ENCODE measurements at places on chromosomes 16 and 17. TPM values are rescaled to one million over a fixed set of nuclear protein-coding genes. Genes with fewer than 3 reads are reported as not detected.

Gene LDHD
- 27.7 TPM for total RNA-seq

Gene KRTAP2-2
- not detected for total RNA-seq

Gene ASPHD1
- total RNA-seq: 9.3 TPM

Gene VWA3A
- total RNA-seq: not detected

Gene FZD2
- 4.6 TPM for total RNA-seq

Gene PRAC2
- not detected for total RNA-seq

Gene CCL11
- not detected for total RNA-seq

Gene COX10
- 20.1 TPM for total RNA-seq

Gene RNF166
- total RNA-seq: 40.6 TPM

Gene NGFR
- 26.2 TPM for total RNA-seq

Gene TSR1
- 74.6 TPM for total RNA-seq

Gene CCDC40
- total RNA-seq: 6.0 TPM

Gene SNAI3
- total RNA-seq: not detected

Gene CTRB1
- 9.9 TPM for total RNA-seq

Gene RNF157
- 2.3 TPM for total RNA-seq

Gene ADAD2
- total RNA-seq: 1.2 TPM

Gene MYH2
- total RNA-seq: 1.4 TPM

Gene SULT1A2
- 3.1 TPM for total RNA-seq

Gene FAM222B
- total RNA-seq: 5.5 TPM

Gene TBX2
- 16.0 TPM for total RNA-seq

Gene DPEP2
- total RNA-seq: 0.67 TPM

Gene ACSM2A
- not detected for total RNA-seq

Gene MAP3K3
- total RNA-seq: 21.2 TPM

Gene MLYCD
- 13.5 TPM for total RNA-seq

Gene CCDC200
- not detected for total RNA-seq

Gene IRX3
- total RNA-seq: 11.0 TPM

Gene TM4SF5
- total RNA-seq: not detected

Gene SARM1
- total RNA-seq: 24.8 TPM

Gene CACNG1
- total RNA-seq: not detected

Gene RNF222
- not detected for total RNA-seq

Gene KRTAP4-9
- total RNA-seq: not detected

Gene OR1A1
- total RNA-seq: not detected

Gene CES3
- total RNA-seq: 1.7 TPM

Gene TPPP3
- 7.5 TPM for total RNA-seq

Gene ZFHX3
- 16.8 TPM for total RNA-seq

Gene PSKH1
- 34.0 TPM for total RNA-seq

Gene CDH16
- not detected for total RNA-seq

Gene MED1
- 17.5 TPM for total RNA-seq

Gene SPATA32
- total RNA-seq: not detected

Gene RNF112
- 1.2 TPM for total RNA-seq

Gene AIPL1
- total RNA-seq: not detected

Gene KRT36
- not detected for total RNA-seq

Gene BAIAP3
- total RNA-seq: 2.8 TPM

Gene CD300E
- total RNA-seq: 0.61 TPM

Gene TMEM235
- total RNA-seq: not detected

Gene CCL1
- total RNA-seq: not detected

Gene LGALS9B
- not detected for total RNA-seq

Gene KIAA0513
- total RNA-seq: 29.5 TPM

Gene CCL18
- not detected for total RNA-seq

Gene MYO15A
- total RNA-seq: 0.96 TPM

Gene SLC52A1
- total RNA-seq: not detected

Gene RMI2
- total RNA-seq: not detected

Gene CD300LB
- 0.17 TPM for total RNA-seq

Gene CSF3
- total RNA-seq: not detected

Gene DLX3
- not detected for total RNA-seq
